ENCODE measurements at places on chromosomes 12 and 14.
A peak's percentile ranks its signal among the peaks of the same experiment; 100 is the strongest.

DNA sequence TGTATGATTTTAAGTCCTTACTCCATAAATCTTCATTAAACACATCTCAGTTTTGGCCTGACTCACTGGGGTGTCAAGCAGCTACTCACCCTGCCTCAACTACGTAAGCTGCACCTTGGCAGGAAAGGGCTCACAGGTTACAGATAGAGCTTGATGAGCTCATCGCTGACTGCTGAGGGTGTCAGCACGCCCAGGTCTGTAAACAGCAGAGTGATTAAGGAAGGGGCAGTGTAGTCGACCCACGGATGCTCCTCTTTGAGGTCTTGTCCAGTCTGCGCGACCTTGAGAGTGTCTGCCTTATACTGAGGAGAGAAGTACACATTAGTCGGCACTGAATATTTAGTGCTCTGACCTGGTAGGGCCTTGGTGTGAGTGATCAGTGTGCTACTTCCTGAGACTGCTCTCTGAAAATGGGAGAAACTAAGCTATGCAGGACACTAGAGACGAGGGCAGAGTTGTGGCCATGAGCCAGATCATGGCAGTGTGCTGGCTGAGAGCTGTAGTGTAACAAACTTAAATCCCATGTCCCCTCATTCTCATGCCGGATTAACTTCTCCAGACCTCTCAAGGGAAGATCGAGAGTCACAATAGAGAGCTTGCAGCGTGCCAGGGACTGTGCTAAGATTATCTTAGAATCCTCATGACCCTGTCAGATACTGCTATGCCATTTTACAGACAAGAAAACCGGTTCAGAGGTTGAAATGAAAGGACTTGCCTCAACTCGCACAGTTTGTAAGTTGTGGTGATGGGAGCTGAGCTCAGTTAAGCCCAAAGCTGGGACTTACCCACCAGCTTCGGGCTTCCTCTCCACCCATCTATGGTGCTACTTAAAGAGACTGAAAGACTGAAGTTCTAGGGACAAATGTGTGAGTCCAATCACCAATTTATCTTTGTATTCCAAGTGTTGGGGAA lies 11.6 kb downstream of the EIF2B1 start:
- no peak for DNase-seq

GRCh38 chr12:60335745-60336144 lies 739.9 kb downstream of the SLC16A7 start:
- no peak for DNase-seq

- no peak for DNase-seq
These were observed 118.9 kb downstream of the ADGRD1 start for GRCh38 chr12:131072451-131073230.

DNA sequence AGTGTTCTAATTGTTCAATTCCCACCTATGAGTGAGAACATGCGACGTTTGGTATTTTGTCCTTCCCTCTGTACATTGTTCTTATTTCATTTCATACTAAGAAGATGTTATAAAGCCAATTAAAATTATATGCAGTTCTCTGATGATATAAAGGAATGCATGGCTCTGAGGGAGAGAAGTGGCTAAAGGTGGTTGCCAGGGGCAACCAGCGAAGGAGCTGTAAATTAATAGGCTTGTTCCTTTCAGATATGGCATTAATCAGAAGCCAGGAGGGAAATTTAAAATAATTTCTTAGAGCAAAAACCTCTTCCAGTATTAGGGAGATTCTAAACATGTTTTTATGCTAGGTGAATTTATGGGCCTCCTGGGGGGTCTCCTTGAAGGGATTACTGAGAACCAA lies 227.8 kb downstream of the TMEM117 start:
- no peak for DNase-seq

GRCh38 chr12:12495536-12495935 lies 67.1 kb downstream of the DUSP16 start:
- no peak for DNase-seq

DNA sequence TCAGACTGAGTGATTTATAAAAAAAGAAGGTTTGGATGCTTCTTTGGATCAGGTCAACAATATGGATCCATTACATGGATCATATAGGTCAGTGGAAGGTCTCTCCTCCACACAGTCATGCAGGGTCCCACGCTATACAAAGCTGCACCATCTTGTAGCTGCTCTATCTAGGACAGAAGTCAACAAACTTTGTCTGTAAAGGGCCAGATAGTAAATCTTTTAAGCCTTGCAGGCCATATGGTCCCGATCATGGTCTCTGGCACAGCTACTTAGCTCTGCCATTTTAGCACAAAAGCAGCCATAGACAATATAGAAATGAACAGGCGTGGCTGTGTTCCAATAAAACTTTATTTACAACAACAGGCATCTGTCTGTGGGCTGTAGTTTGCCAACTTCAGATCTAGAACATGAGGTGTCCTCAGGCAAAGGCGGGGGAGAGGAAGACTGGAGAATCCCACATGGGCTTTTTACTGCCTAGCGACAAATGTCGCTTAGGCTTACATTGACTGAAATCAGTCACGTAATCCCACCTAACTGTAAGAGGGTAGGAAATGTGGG lies 36.7 kb downstream of the TMEM233 start:
- DNase-seq: no peak

GRCh38 chr12:4297617-4298016 lies 23.4 kb upstream of the TIGAR start:
- DNase-seq: no peak

GRCh38 chr12:48678551-48679185 lies 3.4 kb downstream of the KANSL2 start:
- no peak for DNase-seq

GRCh38 chr14:105180592-105181548 lies at the start of gene NUDT14:
Gene NUDT14, minus strand, starts transcription at chr14:105181312. Its CDS starts 103 bp downstream, at chr14:105181209.
- DNase-seq: peak; percentile 87

GRCh38 chr12:118553856-118554504 lies 177.6 kb downstream of the SUDS3 start:
- DNase-seq: no peak

- no peak for DNase-seq
These were observed 364.8 kb downstream of the NELL2 start for GRCh38 chr12:44511289-44511688.

- DNase-seq: peak; percentile 56
These were observed 11.2 kb downstream of the MAP4K5 start for GRCh38 chr14:50520947-50521815.

GRCh38 chr14:32657081-32657480 lies 281.6 kb upstream of the NPAS3 start:
- DNase-seq: no peak

DNA sequence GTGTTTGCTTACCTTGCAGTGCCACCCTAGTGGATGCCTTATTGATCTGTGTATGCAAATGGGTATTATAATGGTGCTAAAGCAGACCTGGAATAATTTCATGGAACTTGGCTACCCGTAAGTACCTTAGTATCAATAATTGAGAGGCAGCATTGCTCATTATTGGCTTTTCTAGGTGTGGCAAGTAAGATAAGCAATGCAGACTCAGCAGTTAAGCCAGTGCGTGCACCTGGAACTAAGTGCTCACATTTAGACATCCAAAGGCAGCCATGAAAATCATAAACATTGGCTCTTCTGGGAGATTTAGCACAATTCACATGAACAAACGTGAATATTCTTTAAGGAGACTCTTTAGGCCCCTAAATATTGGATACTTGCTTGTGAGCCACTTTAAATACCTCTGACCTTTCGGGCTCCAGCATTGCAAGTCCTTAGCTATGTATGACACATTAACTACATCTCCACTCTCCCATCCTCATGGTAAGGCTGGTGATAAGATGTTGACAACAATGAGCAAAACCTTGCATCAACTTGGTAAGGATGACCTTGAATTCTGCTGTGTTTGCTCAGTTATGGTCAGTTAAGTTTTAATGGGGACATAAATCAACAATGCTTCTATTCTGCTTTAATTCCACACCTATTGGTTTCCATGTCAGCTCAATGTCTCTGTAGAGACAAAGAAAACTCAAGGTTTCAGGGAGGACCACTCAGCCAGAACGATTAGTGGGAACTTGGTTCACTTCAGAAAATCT lies 112.0 kb downstream of the SLC5A8 start:
- no peak for DNase-seq

DNA sequence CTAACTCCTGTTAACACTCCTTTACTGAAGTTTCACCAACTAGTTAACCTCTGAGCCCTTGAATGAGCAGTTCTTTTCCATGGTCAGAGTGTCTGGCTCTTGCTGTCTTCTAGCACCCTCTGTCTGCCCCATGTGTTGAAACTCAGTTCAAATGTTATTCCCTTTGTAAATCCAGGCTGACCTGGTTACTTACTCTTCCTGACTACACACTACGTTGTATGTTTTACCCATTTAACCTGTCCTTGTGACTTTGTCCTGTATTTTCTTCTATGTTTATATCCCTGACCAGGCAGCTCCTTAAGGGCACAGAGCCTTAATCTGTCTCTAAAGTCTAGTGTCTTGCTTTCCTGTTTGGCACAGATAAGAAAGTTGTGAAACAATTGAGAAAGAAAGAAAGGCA lies 389.0 kb upstream of the RPL10L start:
- DNase-seq: no peak

DNA sequence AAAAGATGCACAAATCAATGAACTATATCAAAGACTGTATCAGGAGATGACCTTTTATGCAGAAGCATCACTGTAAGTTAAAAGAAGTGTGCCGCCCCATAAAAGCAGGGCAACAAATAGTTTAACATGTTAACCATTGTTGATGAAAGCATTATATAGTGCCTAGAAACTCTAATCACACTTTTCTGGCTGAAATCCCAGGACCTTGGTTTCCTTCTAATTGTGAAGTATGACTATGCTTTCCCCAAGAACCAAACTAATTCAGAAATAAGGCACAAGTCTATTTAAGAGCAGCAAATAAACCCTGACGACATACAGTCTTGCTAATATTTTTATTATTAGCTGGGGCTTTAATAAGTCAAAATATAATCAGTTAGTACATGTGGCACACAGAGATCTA lies 21.7 kb downstream of the RACGAP1 start:
- no peak for DNase-seq

DNA sequence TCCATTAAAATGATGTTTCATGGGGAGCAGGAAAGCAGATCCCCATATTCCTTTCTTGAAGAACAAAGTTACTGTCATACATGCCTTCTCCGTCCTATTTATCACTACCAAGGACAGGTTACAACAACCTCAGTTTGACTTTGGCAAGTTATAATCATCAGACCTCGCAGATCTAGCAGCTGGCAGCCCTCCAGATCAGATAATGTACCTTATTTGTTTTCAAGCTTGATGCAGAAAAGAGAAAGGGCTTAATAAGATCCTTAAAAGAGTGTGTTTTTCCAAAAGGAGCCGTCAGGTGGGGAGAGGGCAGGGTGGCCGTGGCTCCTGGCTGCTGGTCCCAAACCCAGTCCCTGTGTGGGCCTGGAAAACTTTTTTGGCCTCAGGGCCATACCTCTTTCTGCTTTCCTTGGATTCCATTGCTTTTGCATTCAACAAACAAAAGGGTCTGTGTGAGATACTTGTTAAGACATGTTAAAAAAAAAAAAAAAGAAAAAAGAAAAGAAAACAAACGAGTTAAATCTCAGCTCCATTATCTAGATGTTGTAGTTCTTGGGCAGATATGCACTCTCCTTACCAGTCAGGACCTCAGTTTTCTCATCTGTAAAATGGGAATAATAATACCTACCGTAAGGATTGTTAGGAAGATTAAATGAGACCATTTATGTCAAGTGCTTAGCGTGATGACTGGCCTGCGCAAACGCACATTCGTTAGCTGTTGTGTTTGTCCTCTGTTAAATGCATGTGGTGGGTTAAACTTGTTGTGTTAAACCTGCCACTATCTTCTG lies 64.6 kb downstream of the B4GALNT3 start:
- no peak for DNase-seq

- no peak for DNase-seq
These were observed 295.9 kb downstream of the ZFP36L1 start for GRCh38 chr14:68497011-68497410.

- no peak for DNase-seq
These were observed 8.7 kb upstream of the EML1 start for GRCh38 chr14:99784508-99784907.

- no peak for DNase-seq
These were observed 113.9 kb downstream of the TMX1 start for GRCh38 chr14:51353901-51354300.

DNA sequence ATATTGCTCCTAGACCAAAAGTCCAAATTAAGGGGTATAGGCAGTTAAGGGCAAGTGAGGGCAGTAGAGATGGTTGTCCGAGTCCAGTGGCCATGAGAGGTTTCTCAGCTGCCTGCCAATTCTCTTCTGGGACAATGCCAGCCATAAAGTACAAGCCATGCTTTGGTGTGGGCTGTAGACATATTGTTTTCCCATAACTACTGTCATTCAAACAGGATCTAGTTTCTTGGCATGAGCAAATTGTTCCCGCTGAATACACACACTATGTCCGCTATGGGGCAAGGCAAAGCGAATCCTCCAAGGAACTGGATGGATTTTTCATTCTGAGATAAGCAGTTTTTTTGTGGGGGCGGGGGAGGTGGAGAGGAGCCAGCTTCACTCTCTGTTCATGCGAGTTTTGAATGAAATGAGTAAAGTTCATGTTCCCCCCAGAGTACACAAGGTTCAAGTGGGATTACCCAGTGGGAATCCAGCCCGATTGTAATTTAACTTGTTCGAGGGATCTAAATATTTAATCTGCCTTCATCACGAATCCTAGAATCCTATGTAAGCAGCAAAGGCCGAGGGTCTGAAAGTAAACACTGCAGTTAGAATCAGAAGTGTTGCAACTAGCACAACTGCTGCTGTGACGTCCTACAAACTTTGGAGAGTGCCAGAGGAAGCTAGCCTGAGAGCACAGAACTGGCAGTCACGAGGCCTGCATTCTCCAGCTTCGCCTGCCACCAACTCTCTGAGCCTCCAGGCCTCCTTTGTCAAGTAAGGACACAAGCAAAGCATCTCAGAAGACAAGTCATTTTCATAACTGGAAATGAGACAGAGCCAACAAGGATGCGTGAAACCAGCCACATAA lies 137.0 kb downstream of the CRADD start:
- DNase-seq: no peak

DNA sequence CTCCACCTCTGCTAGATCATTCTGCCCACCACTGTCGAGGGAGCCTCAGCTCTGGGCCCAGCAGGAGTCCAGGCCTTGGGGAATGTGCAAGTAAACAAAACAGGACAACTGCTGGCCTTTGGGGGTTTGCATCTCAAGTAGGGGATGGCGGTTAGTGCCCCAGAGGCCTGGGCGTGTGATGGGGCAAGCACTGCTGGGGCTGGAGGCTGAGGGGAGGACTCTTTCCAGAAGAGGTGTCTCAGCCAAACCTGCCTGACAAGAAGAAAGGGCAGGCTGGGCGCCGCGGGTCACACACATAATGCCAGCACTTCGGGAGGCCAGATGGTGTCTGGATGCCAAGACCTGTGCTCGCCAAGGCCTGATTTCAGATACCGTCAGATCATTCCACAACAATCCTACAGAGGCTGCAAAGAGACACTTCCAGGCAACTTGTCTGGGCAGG lies 8.6 kb upstream of the ALDH2 start:
- DNase-seq: no peak

- DNase-seq: no peak
These were observed 497.1 kb downstream of the RPS29 start for GRCh38 chr14:49089107-49089506.

GRCh38 chr14:64708148-64709004 lies 4.2 kb downstream of the PLEKHG3 start:
- DNase-seq: no peak

DNA sequence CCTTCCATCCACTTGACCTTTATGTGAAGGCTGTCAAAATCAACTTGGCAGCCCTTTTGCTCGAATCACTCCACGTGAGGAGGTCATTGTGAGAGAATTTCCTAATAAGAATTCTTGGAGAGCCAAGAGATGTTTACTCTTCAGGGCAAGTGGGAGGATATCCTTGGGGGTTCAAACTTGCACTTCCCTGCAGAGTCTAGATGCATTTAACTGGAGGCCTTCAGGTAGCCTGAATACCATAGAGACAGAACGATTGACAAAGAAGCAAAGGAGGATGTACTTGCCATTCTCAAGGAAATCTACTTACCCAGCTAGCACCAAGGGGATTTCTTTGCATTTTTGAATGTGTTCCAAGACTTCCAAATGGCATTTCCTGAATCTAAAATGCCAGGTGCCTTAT lies 1702.6 kb upstream of the FLRT2 start:
- DNase-seq: no peak
